Occipital lobe (tissue), 3 donors: ENCODE measurements at places on chromosomes 11 and 22. TPM values are rescaled to one million over a fixed set of nuclear protein-coding genes. Genes with fewer than 3 reads are reported as not detected.

Gene MIOX
- total RNA-seq: not detected

Gene RIMBP3B
- 0.62 TPM for total RNA-seq

Gene PLEKHB1
- 4.1 TPM for total RNA-seq

Gene OAF
- total RNA-seq: 1.4 TPM

Gene POU2F3
- not detected for total RNA-seq

Gene PRR14L
- 29.8 TPM for total RNA-seq

Gene ENTHD1
- 0.16 TPM for total RNA-seq

Gene OR52D1
- not detected for total RNA-seq

Gene SMC1B
- under 0.01 TPM for total RNA-seq

Gene MPZL3
- 1.6 TPM for total RNA-seq

Gene ARHGAP8
- 1.4 TPM for total RNA-seq

Gene DSCAML1
- 7.6 TPM for total RNA-seq

Gene ACR
- not detected for total RNA-seq

Gene SCGB1C1
- total RNA-seq: not detected

GRCh38 chr11:133815636-133816035 is 29.7 kb downstream of the SPATA19 start:
- DNase-seq: peak; percentile 53

GRCh38 chr11:3148990-3149851 is 15.9 kb downstream of the OSBPL5 start:
- DNase-seq: no peak

DNA sequence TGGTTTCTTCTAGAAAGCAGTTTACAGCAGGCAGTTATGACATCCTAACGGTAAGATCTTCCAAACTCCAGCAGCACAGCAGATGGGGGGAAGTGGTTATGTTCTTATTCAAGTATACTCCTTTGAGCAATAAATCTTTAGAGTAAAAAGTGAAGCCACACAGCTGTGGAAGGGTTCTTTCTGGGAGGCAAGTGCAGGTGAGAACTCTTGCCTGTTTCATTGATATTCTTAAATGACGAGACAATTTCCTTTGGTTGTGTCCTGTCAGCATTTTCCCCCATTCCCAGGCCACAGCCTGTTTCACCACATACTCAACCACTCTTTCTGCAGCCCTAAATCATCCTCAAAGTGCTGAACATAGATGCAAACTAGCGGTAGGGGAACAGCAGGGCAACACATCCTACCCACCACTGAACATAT is 207.3 kb upstream of the MTNR1B start:
- no peak for DNase-seq

DNA sequence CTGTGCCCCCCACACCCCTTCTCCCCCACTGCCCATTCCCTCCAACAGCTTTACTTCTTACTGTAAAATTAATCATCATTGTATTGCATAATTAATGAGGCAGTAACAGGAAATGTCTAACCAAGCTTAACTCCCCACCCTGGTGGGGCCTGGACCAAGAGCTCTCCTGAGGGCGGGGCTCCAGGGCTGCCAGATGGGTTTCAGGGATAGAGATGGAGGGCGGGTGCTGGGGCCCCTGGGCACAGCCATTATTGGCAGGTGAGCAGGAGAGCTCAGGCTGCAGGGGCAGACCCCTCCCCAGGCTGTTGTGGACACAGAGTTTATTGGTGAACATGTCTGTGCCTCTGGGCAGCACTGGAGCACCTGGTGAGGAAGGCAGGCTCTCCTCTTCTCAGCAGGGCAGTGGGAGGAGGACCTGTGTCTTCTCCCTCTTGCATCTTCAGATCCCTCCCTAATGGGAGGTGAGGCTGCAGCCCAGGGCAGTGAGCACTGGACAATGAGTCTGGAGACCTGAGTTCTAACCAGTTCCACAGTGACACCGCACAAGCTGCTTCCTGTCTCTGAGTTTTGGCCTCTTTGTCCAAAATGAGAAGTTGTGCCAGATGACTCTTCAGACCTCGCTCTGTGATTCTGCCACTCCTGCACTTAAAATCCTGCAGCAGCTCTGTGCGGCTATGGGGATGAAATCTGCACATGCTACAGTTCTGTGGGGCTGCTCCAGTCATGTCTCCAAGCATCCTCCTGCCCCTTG is 233.3 kb downstream of the CEP164 start:
- no peak for DNase-seq

GRCh38 chr11:14323118-14323676 is 35.8 kb downstream of the RRAS2 start:
- no peak for DNase-seq

DNA sequence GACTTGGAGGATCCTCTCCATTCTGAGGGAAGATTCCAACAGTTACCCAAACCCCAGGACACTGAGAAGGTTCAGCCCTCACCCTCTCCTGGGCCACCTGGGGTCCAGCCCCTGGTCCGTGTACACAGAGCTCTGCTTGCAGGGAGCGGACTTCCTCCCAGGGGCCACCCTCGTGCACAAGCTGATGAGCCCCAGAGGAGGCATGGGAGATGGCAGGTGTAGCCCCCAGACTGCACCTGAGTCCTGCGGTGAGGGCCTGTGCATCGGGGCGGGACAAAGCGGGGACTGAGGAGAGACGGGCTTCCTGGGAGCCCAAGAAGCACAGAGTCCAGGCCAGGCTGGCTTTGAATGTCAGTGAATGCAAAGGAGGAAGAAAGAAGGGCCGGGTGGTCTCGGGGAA is 1374.9 kb downstream of the BRD1 start:
- DNase-seq: no peak

- no peak for DNase-seq
Measured at GRCh38 chr11:3723014-3723708, 52.0 kb upstream of the CHRNA10 start.

DNA sequence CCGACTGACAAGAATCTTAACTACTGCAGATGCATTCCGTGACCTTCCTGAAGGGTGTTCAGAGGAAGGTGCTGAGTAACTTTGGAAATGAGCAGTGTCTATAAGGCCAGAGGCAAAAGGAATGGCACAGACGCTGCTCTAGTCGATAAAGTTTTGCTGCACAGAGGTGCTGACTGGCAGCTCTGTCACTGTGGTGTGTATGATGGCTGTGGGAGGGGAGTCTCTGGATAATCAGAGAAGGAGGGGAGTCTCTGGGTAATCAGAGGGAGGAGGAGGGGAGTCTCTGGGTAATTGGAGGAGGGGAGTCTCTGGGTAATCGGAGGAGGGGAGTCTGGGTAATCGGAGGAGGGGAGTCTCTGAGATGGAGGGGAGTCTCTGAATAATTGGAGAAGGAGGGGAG is 18.4 kb downstream of the PTDSS2 start:
- no peak for DNase-seq

GRCh38 chr22:38782402-38783094 is 11.4 kb downstream of the DNAL4 start:
- DNase-seq: peak; percentile 78

DNA sequence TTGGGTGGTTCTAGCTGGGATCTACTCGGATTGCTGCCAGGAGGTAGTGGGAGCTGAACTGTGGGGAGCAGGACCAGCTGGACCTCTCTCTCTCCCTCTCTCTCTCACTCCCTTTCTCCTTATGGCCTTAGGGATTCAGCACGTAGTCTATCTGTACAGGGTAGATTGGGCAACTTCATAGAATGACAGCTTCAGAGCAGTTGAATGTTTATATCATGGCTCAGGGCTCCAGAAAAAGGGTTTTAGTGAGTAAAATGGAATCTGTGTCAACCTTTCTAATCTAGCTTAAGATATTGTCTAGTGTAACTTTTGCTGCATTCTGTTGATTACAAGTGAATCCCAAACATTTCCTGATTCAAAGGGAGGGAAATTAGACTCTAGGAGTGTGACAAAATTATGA is 127.7 kb upstream of the PDGFD start:
- no peak for DNase-seq

GRCh38 chr11:69131644-69132300 is 24.0 kb upstream of the SMIM38 start:
- no peak for DNase-seq

GRCh38 chr11:130908770-130909625 is 7.3 kb downstream of the SNX19 start:
- DNase-seq: no peak

DNA sequence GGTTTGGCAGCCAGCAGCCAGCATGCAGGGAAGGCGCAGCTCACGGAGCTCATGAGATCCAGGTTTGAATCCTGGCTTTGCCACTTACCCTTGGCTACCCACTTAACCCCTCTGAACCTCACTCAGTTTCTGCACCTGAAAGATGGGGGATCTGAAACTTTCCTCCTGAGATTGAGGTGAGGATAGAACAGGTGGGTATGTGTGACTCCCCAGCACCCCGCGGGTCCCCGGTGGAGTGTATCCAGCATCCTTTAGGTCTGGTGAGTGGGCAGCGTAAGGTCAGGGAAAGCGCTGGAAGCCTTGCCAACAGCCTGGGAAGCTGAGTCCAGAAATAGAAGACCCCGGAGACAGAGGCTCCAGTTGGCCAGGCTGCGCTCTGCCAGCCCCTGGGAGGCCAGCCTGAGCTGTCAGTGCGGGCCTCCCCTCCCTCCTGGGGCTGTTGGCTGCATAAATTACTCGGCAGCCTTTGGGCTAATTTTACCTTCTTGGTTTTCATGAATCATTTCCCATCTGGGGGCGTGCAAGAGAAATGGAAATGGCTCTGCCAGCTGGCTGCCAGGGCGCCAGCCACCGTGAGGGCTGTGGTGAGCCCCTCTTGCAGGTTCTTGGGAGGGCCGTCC is 17.6 kb downstream of the PRDM11 start:
- peak; percentile 69 for DNase-seq

GRCh38 chr11:8813658-8814057 is 97.3 kb upstream of the AKIP1 start:
- peak; percentile 10 for DNase-seq

DNA sequence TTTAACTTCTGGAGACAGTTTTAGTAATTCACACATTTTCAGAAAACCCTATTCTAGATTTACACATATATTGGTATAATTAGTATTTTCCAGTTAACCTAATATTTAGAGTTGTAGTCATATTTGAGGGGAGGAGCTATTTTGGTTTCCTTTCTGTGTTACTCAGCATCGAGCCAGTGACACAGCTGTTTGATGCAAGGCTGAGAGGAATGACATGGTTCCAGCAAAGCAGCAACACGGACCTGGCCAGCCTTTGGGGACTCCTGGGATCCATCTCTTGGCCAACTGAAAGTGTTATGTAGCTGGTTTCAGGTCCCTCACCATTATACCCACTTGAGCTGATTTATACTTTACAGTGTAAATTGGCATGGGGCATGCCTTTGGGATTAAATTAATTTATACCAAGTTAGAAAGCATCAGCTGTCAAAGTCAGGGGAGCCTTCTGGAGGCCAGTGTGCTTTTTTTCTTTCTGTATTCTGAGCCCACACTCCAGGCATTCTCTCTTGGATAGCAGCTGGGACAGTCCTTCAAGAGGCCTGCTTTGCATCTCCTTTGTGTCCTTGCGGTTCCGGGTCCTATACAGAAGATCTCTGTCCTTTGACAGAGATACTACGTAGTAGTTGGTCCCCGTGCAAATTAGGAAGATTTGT is 91.3 kb upstream of the SLC25A18 start:
- no peak for DNase-seq

- no peak for DNase-seq
Measured at GRCh38 chr22:40410272-40410671, 39.9 kb downstream of the SGSM3 start.

DNA sequence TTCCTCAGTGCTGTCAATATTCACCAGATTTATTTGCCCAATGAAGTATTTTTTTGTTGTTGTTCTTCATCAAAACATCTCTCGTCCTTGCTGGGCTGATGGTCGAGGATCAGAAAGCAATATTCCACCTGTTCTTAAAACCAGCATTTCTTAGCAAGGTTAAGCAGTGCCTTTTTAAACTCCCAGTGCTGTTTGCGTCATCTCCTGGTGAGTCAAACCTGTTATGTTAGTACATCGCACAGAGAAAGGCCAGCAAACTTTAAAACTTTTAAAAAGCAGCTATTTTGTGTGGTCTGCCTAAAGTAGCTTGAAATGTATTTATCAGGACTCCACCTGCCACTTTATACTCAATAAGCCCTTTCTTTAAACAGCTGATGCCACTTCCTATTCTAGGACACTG is 802.0 kb downstream of the KCNA4 start:
- no peak for DNase-seq

GRCh38 chr11:78161962-78162371 is 22.5 kb upstream of the ALG8 start:
- no peak for DNase-seq

GRCh38 chr11:7536100-7536499 is 22.3 kb downstream of the PPFIBP2 start:
- DNase-seq: no peak

- no peak for DNase-seq
Measured at GRCh38 chr11:65435411-65435931, 12.9 kb downstream of the NEAT1 start.

GRCh38 chr22:17400305-17400704 is 31.0 kb downstream of the CECR2 start:
- no peak for DNase-seq

- DNase-seq: no peak
Measured at GRCh38 chr11:122559734-122560382, 95.7 kb upstream of the UBASH3B start.

DNA sequence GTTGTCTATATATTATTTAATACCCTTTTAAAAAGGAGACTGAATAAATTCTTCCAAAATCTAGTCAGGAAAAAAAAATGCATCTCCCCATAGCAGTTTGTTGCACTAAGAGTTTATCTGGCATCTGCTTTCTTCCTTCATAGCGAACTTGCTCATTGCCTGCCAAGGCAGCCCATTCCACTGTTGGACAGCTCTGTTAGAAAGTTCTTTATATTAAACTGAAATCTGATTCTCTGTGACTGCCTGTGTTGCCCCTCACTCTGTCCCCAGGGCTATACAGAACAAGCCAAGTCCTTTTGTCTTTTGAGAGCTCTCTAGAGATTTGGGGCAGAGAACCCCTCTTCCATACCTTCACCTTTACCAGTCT is 3.3 kb upstream of the CHRDL2 start:
- no peak for DNase-seq

DNA sequence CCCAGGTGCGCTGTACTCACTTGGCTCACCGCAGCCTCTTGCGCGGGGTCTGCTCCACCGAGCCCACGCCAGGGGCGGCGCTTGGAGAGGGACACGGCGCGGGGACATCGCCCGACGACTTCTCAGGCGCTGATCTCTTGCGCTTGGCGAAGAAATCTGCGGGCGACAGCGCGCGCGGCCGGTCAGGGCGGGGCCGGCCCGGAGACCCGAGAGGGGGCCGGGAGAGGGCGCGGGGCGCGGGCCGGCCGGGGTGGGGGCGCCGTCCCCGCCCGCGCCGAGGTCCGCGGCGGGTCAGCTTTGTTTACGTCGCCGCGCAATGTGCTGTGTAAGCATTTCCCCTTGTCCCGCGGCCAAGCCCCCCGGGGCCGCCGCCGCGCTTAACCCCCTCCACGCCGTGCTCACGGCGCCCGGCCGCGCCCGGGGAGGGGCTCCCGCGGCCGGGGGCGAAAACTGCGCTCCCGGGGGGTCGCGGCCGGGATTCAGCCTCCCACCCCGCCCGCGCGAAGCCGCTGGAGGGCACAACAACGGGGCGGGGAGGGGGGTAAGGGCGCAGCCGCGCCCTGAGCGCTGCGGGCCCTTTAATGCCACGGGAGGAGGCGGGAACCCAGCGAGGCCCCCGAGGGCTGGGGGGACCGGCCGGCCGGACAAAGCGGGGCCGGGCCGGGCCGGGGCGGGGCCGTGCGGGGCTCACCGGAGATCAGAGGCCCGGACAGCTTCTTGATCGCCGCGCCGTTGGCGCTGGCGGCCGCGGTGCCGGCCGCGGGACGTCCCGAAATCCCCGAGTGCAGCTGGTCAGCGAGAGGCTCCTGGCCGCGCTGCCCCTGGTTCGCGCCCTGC is 1.4 kb downstream of the CDKN1C start:
- DNase-seq: no peak
